Left kidney (tissue), 8 donors: ENCODE measurements at places on chromosomes 7 and 10. TPM values are rescaled to one million over a fixed set of nuclear protein-coding genes. Genes with fewer than 3 reads are reported as not detected.

GRCh38 chr7:33422825-33423645 is 293.7 kb downstream of the BBS9 start:
- no peak for DNase-seq

- no peak for DNase-seq
Measured at GRCh38 chr10:122853665-122854313, 8.1 kb upstream of the CUZD1 start.

- peak; percentile 82 for DNase-seq
Measured at GRCh38 chr7:1693991-1694524, 24.0 kb downstream of the ELFN1 start.

GRCh38 chr7:142908921-142909890 is 23.7 kb upstream of the TRPV6 start:
- DNase-seq, result no peak

GRCh38 chr10:79069325-79070080 is 737 bp downstream of the ZMIZ1 start:
- DNase-seq, result peak; percentile 41

DNA sequence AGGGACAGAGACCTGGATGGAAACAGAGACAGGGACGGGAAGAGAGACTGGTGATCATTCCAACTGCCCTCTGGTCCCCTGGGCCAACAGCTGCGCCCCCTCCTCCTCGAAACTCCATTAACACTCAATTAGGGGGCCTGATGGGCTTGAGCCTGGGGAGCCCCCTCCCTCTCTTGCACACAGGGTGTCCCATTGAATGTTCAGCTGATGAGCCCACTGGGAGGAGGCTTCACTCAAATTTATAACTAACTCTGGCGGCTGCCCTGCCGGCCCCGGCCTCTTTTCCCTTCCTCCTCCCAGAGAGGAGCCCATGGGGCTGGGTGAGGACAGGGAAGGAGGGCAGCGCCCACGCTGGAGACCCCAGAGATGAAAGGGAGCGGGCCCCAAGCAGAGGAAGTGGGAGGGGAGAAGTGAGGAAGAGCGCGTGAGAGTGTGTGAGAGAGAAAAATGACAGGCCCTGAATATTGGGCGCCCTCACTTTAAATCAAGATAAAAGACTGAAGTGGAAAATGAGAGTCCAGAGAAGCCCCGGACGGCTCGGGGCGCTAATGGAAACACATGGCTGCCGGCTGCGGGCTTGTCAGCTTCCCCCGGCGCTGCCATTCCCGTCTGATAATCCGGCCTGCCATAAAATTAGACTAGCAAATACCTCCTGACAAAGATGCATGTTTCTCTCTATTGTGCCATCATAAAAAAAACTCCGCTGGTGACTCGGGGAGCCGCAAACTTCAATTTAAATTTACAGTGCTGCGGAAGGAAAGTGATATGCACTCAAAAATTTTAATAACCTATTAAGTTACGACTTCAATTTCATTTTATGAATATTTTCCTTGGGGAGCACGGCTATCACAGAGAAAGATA is 58.0 kb upstream of the PAX2 start:
- DNase-seq, result no peak

- peak; percentile 5 for DNase-seq
Measured at GRCh38 chr10:59175538-59176240, 754 bp upstream of the PHYHIPL start.

DNA sequence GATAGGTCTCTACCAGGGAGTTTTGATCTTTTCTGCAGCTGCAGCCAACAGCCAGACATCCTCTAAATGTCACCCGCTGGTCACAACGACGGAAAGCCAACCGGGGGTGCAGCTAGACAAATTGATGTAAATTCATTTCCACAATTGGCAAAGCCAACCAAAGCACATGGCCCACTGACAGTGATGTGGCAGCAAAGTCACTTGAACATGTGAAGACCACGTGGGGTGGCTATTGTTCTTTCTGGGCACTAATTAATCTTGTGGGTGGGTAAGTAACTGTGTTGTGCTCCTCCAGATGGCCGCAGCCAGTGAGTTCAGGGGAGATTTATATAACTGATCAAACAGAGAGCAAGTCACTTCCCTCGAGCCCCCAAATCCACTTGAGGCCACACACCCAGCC is 354.1 kb downstream of the ANKRD30A start:
- DNase-seq, result no peak

DNA sequence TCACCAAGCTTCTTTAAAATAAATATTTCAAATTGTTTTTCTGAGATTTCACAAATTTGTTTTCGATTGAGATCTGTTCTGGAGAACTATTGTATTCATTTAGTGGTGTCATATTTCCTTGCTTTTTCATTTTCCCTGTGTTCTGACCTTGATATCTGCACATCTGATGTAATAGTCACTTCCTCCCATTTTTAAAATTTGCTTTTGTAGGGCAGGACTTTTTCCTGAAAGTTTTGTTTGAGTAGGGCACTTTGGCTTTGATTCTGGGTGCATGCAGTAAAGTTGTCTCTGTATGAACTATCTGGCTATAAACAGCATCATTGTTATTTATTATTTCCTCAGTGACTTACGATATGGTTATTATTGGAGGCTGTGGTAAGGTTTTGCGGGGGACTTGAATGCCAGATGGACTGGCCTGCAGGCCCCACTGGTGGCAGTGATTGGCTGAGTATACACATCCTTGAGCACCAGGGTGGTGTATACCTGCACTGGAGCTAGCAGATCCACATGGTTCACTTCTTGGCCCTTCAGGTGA is 83.6 kb downstream of the CSTF2T start:
- DNase-seq, result no peak

DNA sequence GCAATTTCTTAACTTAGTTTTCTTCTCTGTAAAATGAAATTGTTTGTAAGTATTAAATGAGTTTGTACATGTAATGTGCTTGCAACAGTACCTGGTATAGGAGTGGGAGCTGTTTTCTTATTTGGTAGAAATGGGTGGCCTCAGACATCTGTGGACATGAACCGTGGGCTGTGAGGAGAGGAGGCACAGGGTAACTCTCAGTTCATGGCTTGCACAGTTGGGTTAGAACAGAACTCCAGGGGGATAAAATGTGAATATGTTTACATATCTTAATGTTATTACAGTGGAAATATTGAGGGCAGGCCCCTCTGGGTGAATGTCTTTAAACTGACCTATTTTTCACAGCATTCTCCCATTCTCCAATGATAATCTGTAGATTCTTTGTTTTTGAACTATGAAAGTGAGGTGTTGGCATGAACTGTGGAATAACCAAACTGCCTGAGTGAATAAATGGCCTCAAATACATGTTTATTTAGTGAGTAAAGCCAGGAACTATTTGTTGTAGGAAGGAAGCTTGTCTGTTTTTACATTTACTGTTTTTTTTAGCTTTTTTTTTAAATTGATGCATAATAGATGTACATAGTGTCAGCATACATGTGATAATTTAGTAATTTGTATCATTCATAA is 2.6 kb downstream of the ABCA13 start:
- no peak for DNase-seq

DNA sequence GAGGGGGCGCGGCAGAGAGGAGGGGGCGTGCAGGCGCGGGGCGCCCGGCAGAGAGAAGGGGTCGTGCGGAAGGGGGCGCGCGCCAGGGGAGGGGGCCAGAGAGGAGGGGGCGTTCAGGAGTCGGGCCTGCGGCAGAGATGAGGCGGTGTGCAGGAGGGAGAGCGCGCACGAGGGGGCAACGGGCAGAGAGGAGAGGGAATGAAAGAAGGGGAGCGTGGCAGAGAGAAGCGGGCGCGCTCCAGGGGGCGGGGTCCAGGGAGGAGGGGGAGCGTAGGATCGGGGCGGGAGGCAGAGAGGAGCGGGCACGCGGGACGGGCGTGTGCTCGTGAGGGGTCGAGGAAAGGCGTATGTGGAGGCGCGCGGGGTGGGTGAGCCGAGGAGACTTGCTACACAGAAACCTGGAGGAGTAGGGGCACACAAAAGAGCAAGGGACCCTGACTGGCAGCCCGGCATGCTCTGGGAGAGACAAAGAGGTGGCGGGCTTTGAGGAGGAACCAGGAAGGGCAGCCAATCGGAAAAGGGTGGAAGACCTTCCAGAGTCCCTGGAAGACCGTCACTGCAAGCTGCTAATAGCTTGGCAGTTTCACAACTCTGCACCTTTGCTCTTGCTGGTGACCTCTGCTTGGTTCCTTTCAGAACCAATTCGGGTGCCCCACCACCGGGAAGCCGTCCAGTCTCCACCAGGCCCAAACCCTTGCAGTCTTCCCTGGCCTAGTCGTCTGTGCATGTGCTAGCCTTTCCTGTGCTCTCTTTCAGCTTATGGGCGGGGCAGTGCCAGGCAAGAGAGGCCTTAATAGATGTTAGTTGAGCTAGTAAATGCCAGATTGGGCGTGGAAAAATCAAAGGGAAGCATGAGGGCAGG is 639 bp downstream of the DYDC2 start:
- peak; percentile 59 for DNase-seq

DNA sequence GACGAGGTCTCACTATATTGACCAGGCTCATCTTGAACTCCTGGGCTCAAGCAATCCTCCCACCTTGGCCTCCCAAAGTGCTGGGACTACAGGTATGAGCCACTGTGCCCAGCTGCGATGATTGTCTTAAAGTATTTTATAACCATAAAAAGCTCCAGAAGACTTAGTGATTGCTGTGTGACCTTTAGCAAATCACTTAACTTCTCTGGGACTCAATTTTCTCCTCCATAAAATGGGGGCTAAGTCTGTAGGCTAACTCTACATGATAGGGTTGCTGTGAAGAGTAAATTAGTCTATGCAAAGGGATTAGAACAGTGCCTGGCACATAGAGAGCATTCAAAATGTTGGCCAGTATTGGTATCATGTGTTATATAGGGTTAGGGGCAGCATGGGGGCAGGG is 42.8 kb downstream of the PPIF start:
- DNase-seq, result no peak

- no peak for DNase-seq
Measured at GRCh38 chr7:20786421-20786778, 286 bp downstream of the SP8 start.

GRCh38 chr10:68900427-68901104 is 549 bp upstream of the DDX50 start:
- no peak for DNase-seq

GRCh38 chr7:156472267-156472666 is 168.3 kb upstream of the RNF32 start:
- DNase-seq, result no peak

- no peak for DNase-seq
Measured at GRCh38 chr10:78651287-78651686, 417.5 kb upstream of the ZMIZ1 start.

DNA sequence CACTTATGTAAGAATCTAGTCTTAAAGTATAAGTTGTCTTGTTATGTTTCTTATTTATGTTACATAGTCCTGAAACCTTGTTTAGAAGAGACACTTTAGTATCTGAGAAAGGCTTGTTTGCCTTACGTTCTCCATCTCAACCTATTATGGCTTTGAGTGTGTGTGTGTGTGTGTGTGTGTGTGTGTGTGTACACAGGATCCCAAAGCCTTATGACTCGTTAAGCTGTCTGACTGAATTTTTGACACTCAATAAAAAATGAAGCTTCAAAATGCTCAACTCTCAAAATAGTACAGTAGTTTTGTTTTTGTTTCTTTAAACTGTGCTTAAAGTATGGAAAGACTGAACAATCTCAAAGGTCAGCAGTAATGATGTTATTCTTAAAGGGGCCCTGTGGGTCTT is 18.0 kb downstream of the CALU start:
- no peak for DNase-seq

GRCh38 chr10:122165484-122166276 is 105.4 kb upstream of the BTBD16 start:
- no peak for DNase-seq

DNA sequence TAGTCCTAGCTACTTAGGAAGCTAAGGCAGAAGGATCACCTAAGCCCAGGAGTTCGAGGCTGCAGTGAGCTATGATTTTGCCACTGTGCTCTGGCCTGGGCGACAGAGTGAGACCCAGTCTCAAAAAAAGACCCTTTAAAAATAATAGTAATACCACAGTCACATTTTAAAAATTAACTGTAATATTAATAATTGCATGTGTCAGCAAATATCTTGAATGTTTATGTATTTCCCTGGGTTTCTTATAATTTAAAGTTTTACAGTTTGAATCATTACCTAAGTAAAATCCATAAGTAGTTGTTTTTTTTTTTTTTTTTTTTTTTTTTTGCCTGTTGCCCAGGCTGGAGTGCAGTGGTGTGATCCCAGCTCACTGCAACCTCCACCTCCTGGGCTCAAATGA is 69.2 kb downstream of the LYZL2 start:
- no peak for DNase-seq

DNA sequence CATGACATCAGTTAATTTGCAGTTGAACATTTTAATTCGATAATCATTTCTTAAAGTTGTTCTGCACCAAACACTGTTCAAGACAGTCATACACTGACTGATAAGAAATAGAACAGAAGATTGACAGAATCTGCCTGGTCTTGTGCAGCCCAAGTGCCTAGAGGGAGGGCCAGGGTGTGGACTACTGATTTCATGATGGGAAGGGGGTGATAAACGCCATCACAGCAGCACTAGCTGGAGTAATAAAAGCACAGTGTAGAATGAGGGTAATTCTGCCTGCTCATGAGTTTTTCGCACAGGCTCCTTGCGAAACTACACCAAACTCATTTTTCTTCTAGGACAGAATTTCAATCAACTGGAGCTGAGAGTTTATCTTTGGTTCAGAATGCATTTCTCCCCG is 270.1 kb downstream of the ARL4A start:
- DNase-seq, result no peak

GRCh38 chr7:150964593-150965111 is 13.5 kb downstream of the KCNH2 start:
- no peak for DNase-seq

DNA sequence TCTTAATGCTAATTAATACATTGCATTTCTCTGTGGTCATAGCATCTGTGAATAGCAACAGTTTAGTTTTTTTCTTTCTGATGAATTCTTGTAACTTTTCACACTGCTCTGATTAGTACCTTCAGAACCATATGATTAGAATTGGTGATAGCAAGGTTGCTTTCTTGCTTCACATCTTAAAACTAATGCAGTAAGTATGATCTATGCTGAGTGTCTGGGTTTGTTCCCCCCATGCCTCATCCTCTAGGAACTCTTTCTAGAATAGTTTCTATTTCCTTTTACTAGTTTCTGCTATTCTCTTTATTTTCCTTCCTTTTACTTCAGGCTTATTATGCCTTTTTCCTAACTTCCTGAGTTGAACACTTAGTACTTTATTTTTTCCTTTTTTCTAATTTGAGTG is 32.4 kb downstream of the TES start:
- DNase-seq, result no peak

GRCh38 chr7:142960955-142961512 is 1.1 kb downstream of the KEL start:
- DNase-seq, result no peak

Gene NEURL1
- 1.6 TPM for polyA plus RNA-seq

Gene PSD
- polyA plus RNA-seq, result 9.3 TPM

Gene RARRES2
- polyA plus RNA-seq, result 39.1 TPM

Gene LARP4B
- 51.3 TPM for polyA plus RNA-seq

Gene GPER1
- polyA plus RNA-seq, result 5.5 TPM

Gene MBL2
- not detected for polyA plus RNA-seq

Gene DPP6
- polyA plus RNA-seq, result 44.9 TPM

Gene COL17A1
- 0.63 TPM for polyA plus RNA-seq

Gene PHKG1
- polyA plus RNA-seq, result 2.9 TPM

Gene AHR
- 36.6 TPM for polyA plus RNA-seq

Gene GOLGA7B
- polyA plus RNA-seq, result 1.2 TPM

Gene CCDC3
- polyA plus RNA-seq, result 14.2 TPM

Gene CCL26
- polyA plus RNA-seq, result not detected
